Stimulated activated CD4-positive, alpha-beta T cell treated with anti-CD3 and anti-CD28 coated beads, Interleukin-12 subunit alpha, Interleukin-12 subunit beta, amount 100 ng/mL, for 4 hours (primary cell): ENCODE measurements at places on chromosomes 4 and X.
A peak's percentile ranks its signal among the peaks of the same experiment; 100 is the strongest.

GRCh38 chr4:145283909-145284308 is 103.5 kb upstream of the OTUD4 start:
- DNase-seq = no peak

DNA sequence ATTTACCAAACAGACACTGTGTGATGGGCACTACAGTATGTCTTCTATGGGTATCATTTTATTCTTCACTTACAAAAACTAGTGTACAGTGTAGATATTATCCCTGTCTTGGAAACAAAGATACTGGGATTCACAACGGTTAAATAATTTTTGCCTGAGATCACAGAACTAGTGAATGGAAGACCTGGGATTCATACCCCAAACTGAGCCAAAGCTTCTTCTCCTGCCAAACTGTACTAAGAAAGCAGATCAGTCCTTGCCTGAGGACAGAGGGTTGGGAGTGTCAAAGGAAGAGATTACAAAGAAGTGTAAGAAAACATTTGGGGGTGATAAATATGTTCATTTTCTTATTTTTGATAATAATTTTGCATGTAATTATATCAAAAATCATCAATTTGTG is 43.1 kb downstream of the PPA2 start:
- no peak for DNase-seq

GRCh38 chr4:112765317-112765974 is 128.5 kb downstream of the LARP7 start:
- DNase-seq = no peak

DNA sequence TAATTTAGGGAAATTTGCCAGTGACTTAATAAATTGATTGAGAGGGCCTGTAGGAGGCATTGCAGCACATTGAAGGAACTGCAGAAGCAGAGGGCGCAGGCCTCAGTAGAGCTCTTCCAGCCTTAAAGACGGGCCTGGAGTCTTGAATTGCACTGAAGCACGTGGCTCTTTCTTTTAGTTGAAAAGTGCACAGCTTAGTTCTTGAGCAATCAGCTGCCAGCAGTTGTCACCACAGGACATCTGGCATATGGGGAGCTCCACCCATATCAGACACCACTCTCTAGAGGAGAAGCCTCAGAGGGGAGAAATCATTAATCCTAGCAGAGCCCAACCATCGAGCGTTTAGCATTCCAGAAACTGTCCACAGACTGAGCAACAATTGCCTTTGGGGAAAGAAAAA is 16.0 kb upstream of the FGF16 start:
- no peak for DNase-seq

- DNase-seq = no peak
Observed at GRCh38 chrX:136607236-136607635, 40.7 kb upstream of the CD40LG start.

DNA sequence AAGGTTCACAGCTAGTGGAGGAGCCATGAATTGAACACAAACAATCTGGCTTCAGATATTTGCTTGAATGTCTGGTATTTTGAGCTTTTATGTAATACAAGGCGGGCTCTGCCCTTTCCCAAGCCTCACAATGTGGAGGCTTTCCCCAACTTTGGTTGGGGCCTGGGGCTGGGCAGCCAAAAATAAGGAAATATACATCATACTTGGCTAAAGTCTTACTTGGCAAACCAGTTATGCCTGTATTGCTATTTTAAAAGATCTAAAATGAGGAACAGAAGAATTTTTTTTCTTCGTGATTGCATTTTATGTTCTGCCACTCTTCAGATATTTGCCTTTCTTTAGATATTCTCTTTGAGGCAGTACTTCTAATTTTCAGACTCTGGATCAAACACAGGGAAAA is 26.1 kb downstream of the ARFIP1 start:
- no peak for DNase-seq

GRCh38 chrX:129980001-129980401 is 2.4 kb upstream of the BCORL1 start:
- no peak for DNase-seq

GRCh38 chr4:184420881-184421416 is 53.4 kb downstream of the IRF2 start:
- no peak for DNase-seq

DNA sequence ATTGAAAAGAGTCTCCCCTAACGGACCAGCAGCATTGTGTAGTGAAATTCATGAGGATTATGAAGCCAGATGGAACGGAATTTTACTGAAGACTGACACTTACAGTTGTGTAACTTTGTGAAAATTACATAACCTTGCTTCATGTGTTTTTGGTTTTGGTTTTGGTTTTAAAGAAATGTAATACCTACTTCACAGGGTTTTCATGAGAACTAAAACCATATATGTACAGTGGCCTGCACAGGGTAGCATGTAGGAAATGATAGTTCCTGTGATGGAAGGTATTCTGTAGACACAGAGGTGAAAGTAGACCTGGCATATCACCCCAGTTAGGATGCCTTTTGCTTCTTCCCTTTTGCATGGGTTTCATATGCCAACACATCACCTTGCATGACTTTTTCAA is 247.0 kb downstream of the BANK1 start:
- DNase-seq = no peak

- DNase-seq = no peak
Observed at GRCh38 chrX:79408623-79409322, 41.6 kb upstream of the ITM2A start.

- DNase-seq = no peak
Observed at GRCh38 chrX:130014770-130015169, 32.3 kb downstream of the BCORL1 start.

GRCh38 chr4:6269616-6270511 is at the start of gene WFS1:
WFS1 (plus strand) TSS chr4:6269850; CDS start chr4:6277456, 7,606 bp downstream.
- peak; percentile 98 for DNase-seq

DNA sequence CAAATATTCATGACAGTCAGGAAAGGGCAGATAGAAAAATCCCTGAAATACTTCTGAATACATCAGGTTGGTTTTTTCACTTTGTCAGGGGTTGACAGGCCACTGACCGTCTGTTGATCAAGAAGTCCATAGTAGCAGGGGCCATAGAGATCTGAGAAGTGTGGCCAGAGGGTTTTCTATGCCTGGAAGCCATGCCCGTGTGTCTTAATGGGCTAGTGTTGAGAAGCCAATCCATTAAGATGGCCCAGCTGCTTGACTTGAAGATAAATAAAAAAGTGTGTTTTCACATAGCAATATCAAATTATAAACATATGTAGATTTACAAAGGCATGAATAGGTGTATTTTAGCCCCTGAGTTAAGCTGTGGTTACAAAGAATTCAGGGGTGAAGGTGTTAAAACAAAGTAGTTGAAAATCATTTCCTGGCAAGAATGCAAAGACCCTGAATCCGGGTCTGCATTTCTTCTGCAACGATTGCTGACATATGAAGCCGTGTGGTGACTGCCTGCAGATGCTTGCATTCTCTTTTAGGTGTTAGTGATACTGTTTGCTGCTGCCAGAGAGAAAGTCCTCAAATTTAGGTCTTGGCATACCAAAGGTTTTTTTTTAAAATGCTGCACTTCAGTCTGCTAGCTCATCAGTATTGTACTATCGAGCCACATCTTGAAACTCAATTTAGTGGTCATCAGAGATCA is 9.3 kb upstream of the LIMCH1 start:
- no peak for DNase-seq

- DNase-seq = no peak
Observed at GRCh38 chrX:132226169-132226568, 6.9 kb upstream of the RAP2C start.

GRCh38 chrX:131901546-131901945 is 121.6 kb upstream of the STK26 start:
- DNase-seq = no peak

GRCh38 chr4:39713691-39714090 is 15.8 kb downstream of the UBE2K start:
- DNase-seq = no peak

DNA sequence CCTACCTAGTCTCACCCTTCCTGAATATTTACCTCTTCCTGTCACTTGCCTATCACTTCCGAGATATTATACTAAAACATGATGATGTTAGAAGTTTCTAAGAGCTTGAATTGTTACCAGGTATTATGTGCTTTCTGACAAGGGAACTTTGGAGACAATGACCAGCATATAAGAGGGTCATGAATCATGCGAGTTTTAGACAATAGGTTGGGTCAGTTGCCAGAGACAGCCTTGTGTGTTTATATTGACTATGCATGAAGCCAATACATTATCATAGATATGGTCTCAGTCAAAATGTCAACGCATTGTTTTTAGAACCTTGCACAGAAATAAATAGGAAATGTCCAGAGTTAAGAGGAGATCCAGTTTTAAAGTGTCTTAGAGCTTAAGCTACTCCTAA is 116.8 kb downstream of the KLHL4 start:
- DNase-seq = no peak

DNA sequence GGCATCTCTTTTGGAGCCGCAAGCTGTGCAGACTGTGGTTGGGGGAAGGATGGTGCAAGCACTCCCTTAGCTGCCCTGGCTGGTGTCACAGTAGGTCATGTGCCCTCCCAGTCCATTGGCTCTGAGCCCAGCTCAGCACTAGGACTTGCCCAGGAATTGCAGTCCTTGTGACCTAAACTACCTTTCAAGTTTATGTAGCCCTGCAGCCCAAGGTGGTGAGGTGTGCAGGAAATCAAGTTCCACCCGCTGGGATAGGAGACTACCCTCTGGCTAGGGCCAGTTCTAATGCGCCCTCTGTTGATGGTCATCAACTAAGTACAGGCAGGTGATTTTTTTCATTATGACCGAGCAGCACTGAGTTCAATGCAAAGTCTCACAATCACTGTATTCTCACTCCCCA is 335.2 kb downstream of the UBE2NL start:
- no peak for DNase-seq

DNA sequence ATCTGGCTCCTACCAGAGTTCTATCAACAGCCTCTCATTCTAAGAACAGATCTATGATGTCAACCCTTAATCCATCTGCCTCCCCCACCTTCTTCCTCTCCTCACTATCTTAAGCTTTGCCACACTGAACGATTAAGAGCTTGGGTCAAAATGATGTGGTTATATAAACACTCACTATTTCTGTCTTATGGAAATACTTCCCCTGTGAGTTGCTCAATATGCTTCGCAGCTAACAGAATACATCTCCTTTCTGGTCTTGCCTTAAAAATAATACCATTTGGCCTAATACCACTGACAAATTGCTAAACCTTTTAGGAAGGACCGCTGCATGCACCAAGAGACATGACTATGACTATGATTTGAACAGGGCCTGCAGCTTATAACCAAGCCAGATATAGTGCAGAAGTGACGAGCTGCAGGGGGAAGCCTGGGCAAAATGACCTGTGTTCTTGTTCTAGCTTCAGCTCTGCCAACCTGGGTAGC is 130.9 kb downstream of the RNF150 start:
- no peak for DNase-seq

DNA sequence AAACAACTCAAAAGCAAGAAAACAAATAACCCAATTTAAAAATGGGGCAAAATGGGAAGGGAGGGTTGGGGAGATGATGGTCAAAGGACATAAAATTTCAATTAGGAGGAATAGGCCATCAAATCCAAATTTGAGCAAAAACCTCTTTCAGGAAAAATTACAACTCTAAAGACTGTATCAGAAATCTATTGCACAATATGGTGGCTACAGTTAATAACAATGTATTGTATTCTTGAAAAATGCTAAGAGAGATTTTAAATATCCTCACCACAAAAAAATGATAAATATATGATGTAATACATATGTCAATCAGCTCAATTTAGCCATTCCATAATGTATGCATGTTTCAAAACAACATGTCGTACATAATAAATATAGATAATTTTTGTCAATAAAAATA is 60.7 kb downstream of the RELL1 start:
- no peak for DNase-seq

DNA sequence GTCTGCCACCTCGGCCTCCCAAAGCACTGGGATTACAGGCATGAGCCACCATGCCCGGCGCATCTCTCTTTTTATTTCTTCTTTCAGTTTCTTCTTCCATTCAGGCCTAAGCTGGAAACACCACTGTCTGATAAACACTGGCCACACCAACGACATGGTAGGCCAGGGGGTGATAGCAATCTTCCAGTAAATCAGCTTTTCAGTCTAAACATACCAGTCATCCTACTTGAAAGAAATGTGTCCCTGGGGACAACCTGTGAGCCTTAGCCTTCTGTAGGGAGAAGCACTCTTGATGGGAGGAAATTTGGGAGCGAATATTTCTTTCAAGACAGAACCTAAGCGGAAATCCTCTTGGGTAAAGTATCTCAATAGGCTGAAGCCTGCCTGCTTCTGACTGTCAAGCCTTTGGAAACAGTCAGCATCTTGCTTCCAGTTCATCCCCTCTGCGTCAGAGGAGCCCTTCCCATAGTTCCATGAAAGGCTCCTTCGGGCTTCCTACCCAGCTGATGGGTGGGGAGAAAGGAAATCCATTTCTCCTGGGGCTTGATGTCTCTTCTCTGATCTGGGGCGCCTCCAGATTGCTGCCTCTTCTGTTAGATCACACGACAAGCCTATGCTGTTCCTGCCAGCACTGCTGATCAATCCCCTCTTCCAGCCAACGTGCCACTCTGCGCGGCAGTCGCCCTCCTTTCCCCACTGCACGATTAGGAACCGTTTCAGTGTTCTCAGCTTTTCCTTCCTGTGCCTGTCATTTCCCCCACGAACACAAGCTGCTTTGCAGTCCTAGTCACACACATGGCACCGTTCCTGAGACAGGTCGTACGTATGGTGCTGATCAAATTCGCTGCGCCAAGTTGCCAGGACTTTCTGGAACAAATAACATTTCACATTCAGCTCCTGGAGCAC is 49.5 kb upstream of the CBR4 start:
- no peak for DNase-seq

- no peak for DNase-seq
Observed at GRCh38 chr4:83320548-83320947, 14.1 kb downstream of the HPSE start.

GRCh38 chr4:2570551-2571222 is 34.2 kb downstream of the FAM193A start:
- peak; percentile 38 for DNase-seq

- DNase-seq = no peak
Observed at GRCh38 chrX:27575565-27575964, 14.6 kb upstream of the DCAF8L2 start.

GRCh38 chr4:146232131-146232722 is 17.9 kb downstream of the REELD1 start:
- no peak for DNase-seq

- DNase-seq = no peak
Observed at GRCh38 chrX:124362072-124362471, 15.7 kb downstream of the SH2D1A start.
